ENCODE measurements at places on chromosomes 2 and 18.

DNA sequence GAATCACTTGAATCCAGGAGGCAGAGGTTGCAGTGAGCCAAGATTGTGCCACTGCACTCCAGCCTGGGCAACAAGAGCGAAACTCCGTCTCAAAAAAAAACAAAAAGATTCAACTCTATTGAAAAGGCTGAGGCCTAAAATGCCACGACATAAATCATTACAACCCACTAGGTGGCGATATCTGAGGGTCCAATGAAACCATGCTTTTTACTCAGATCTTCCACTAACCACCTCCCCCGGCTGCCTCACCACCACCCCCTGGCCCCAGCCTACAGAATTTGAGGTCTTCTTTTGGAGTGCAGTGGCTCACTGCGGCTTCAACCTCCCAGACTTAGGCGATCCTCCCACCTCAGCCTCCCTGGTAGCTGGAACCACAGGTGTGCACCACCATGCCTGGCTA is 57.5 kb downstream of the AP1S3 start:
- peak; percentile 4 for DNase-seq

DNA sequence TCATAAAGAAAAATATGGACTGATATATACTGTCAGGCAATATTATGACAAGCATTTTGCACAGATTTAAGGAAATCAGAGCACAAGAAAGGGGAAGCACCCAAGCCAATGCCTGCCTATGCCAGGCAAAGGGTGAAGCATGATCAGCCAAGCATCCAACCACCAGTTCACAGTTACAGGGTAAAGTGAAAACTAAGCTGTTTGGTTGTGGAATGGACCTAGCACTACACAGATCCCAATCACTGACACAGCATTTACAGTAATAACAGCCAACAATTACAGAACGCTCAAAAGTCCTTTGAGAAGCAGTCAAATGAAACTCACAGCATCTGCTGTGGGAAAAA is 90.3 kb downstream of the SP3 start:
- no peak for DNase-seq

DNA sequence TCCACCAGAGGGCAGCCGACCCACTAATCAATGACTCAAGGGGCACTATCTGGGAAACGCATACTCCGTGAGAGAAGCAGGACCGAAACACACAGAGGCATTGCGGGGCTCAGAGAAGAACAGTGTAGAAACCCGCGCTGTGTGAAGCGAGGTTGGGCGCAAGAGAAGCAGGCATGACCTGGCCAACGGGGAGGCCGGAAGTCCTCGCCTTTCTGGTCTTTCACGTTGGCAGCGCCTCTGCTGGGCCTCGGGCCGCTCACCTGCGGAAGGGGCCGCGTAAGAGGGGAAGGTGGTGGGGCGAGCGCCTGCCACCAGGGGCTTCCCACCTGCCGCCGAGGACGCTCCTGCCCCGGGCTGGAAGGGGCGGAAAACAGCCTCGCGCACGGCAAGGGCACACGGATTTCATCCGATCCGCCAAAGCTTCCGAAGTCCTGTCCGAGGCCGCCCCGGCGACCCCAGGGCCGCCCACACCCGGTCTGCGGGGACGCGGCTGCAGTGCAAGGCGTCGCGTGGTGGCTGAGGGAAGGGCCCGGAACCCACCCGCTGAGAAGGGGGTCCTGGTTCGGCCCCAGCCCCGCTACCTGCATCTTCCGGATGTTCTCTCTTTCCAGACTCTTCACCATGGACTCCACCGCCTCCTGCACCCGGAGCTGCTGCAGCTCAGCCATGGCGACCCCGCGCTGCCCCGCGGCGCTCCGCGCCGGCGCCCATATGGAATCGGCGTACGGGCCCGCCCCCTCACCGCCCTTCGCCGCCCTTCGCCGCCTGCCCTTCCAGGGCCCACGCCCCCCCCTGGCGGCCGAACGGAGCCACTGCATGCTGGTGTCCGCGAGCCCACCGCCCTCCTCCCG is at the start of gene FAM136A:
Gene FAM136A, minus strand, starts transcription at position 724 of the 851 bp plus-strand sequence. Its CDS starts 56 bp downstream, at position 668.
- DNase-seq: peak; percentile 80

DNA sequence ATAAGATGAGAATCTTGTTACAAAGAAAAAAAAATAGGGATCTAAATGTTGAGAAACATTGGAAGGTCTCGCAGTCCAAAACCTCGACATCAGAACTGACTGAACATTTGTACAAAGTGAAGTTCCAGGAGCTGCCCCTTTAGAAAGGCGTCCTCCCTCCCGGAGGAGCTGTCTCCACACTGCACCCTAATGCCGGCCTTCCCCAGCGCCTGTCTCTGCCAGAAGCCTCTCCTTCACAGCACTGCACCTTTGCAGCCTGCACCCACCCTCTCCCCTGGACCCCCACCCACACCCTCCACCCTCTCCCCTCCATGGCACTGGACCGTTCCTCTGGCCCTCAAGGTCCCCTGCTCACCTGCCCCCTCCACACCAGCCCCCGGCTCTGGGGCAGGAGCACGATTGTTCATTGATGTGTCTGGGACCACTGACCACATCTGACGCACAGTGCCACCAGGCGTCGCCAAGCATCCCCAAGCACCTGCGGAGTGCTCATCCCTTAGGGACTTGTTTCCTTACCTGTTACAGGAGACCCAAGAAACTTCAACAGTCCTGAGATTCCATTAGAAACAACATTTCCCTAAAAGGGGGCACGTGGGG is 90.3 kb upstream of the SNTG2 start:
- DNase-seq: no peak

DNA sequence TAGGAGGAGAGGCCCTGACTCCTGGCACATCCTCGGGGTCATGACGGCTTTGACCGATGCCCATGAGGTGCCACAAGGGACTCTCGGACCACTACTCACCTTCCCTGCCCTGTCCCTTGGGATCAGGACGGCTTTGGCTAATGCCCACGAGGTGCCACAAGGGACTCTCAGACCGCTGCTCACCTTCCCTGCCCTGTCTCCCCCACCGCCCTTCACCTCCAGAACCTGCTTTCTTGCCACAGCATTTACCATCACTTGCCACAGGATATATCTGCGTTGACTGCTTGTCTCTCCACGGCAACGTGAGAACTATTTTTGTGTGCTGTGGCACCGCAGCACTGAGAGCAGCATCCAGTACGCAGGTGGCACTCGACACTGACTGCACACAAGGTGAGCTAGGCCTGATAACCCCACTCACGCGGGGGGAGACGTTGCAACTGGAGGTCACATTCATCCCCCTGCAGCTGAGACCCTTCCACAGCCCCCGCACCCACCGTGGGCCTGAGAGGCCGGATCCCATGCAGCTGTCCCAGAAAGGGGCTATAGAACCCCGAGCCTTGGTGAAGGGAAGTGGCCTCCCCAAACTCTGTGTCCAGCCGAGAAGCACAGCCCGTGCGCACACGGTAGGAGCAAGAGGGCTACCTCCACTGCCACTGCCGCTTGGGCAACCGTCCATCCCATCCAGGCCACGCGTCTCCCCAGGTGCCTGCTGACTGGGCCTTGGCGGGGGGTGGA is 47.5 kb downstream of the ANO7 start:
- DNase-seq: no peak

GRCh38 chr2:152098496-152099366 is at the start of gene CACNB4:
TSS of gene CACNB4 (minus strand) at chr2:152099044.
- no peak for DNase-seq

GRCh38 chr2:65137197-65137775 is 7.4 kb upstream of the RAB1A start:
- no peak for DNase-seq

GRCh38 chr2:5510082-5510481 is 182.1 kb upstream of the SOX11 start:
- DNase-seq: no peak

GRCh38 chr2:16725549-16725948 is 59.9 kb upstream of the CYRIA start:
- DNase-seq: no peak

- no peak for DNase-seq
Measured at GRCh38 chr2:83015035-83015715, 1443.9 kb downstream of the SUCLG1 start.

DNA sequence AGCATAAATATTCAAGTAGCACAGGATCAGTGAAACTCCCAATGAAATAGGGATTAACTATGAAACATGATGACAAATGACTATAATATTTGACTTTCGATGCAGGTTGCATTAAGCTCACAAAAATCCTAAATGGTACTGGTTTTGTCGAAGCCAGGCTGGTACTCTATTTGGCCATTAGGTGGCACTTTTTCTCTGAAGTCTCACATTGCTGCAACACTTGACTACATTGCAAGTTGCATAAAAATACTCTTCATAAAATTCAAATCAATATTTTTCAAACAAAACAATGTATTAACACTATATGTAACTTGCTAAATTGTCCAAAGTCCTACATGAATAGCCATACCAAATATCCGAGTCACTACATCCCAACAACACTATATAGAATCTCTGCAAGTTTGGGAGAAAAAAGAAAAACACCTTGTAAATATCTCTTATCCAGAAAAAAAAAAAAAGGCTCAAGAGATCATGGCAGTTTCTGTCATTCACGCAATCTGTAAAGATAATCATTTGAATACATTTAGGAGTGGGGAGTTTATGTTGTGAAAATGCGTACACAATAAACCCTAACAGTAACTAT is 9.5 kb downstream of the RTTN start:
- no peak for DNase-seq

- no peak for DNase-seq
Measured at GRCh38 chr2:149687052-149687427, 99.5 kb upstream of the MMADHC start.

DNA sequence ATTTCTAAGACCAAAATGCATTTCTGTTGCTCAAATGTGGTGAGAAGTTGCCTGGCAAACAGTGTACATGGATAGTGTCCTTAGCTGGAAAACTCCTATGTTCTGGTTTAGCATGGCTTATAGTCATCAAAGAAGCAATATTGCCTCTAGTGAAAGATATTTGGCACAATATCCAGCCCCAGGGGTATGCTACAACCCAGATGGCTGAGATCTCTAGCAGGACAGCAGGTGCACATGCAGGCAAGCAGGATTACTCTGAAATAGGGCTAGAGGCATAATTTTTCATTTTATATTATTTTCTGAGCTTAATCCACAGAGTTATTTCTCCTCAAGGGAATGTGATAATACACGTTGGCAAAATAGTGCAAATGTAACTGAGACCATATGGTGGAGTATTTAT is 34.0 kb downstream of the CCDC195 start:
- DNase-seq: no peak

DNA sequence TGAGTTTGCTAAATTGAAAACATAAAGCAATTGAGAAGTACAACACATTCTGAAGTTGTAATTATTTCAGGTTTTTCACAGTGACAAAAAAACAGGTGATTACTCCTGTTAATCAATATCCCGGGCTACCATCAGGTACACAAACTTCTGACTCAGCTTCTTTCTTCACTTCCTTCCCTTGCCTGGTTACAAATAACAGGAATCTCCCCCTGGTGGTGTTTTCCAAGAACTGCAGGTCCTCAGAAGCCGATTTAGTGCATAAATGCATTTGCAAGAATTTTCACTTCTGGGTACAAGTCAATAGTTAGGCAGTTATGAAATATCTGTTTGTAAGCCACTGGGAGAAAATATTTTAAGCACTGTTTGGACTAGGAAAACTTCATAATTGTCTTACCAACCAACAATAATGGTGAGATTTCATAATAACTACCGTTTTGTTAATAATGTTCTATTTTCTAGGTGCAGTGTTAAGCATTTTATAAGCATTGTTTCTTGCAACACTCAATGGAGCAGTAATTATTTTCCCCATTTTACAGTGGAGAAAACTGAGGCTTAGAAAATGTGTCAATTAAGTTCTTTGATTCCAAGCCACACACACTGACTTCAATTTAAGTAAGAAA is 12.4 kb upstream of the GMCL1 start:
- peak; percentile 49 for DNase-seq

GRCh38 chr2:195818106-195818505 is 161.1 kb downstream of the SLC39A10 start:
- no peak for DNase-seq

GRCh38 chr2:9099341-9099751 is 95.9 kb upstream of the MBOAT2 start:
- peak; percentile 2 for DNase-seq

GRCh38 chr2:58133395-58133794 is 86.8 kb downstream of the VRK2 start:
- DNase-seq: no peak

DNA sequence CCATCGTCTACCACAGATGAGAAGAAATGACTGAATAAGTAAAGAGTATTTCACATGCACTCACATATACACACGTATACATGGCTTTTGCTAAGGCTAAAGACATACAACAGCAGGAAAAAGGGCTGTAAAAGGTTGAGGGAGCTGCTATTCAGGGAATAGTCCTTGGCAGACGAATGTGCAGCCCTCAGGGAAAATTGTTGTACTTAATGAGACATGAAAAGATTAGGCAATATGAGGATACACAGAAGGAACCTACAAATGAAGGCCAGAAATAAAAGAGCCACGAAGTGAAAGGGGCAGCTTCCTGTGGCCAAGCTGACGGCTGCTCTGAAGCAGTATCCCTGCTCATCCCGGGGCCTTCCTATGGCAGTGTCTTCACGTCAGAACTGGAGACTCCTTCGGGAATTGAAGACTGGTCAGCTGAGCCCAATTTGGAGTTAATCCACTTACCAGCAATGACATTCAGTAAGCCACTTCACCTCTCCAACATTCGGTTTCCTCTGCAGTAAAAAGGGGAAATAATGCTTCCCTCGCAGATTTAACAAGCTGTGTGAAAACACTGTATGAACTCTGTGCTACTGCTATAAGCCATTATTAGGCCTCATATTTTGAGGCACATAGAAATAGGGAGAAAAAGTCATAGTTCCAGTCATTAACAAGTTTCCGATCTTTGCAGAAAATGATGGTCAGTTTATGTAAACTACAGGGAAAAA is 221.8 kb downstream of the STK39 start:
- DNase-seq: no peak

- peak; percentile 11 for DNase-seq
Measured at GRCh38 chr2:153287109-153287801, 191.3 kb downstream of the RPRM start.

DNA sequence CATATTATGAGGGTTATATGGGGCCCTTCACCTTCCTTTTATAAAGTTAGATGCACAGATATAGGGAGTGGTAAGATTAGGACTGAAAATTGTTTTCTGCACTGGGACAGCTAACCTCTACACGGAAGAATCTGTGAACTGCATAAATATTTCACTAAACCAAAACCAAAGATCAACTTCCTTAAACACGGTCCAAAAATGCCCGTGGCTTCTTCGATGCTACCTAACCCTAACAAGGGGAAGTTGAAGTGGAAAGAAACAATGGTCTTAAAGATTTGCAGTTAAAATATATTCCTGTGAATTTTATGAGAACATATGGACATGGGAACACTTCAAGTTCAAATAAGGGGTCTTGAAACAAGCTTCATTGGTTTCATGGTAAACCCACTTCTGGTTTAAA is 33.3 kb upstream of the PAX3 start:
- no peak for DNase-seq

GRCh38 chr2:28252311-28252710 is 140.3 kb upstream of the FOSL2 start:
- no peak for DNase-seq

Data from stimulated activated CD8-positive, alpha-beta memory T cell treated with anti-CD3 and anti-CD28 coated beads, Interleukin-4, amount 100 ng/mL, for 24 hours (primary cell).